Stimulated activated CD4-positive, alpha-beta T cell treated with anti-CD3 and anti-CD28 coated beads, Interleukin-12 subunit alpha, Interleukin-12 subunit beta, amount 100 ng/mL, for 4 hours (primary cell): ENCODE measurements at places on chromosomes 12 and 14.
A peak's percentile ranks its signal among the peaks of the same experiment; 100 is the strongest.

GRCh38 chr12:89939522-89940215, 231.0 kb upstream of the ATP2B1 start:
- DNase-seq, result no peak

DNA sequence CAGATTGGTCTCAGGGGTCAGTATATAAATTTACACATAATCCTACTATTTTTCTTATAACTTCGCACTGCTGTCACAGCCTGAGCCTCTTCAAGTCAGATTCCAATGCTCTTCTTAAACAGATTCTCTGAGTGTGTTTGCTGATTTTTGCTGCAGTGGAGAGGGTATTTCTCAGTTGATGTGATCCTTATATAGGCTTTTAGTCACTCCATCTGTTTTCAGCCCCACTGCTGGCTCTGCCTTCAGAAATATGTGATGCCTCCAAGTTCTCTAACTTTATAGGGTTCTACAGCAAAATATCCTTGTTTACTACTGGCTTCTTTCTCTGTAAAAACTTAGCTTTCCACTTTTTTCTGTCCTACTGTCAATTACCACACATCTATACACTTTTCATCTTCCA, 702.7 kb downstream of the NRXN3 start:
- no peak for DNase-seq

DNA sequence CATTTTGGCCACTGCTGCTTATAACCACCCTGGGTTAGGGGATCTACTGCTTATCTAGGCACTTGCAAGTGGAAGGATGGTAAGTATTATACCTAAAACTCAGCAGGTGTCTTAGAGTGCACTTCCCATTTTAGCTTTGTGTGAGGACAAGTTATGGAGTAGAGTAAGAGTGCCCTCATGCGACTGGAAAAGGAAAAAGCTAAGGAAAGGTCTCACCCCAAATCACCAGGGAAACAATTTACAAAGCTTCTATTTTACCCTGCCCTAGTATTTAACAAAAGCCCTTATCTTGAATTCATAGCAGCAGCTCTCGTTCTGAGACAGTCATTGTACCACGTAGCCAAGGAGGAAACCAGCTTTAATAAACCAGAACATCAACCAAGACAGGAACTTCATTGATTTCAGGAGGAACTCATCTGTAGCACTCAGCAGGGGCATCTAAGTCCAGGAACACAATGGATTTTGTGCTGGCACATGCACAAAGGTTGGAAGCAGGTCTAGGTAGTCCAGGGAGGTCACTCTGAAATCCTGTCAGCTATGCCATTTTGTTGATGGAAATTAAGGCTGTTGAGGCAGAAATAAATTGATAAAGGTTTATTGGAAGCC, 2.9 kb downstream of the RDH12 start:
- no peak for DNase-seq

DNA sequence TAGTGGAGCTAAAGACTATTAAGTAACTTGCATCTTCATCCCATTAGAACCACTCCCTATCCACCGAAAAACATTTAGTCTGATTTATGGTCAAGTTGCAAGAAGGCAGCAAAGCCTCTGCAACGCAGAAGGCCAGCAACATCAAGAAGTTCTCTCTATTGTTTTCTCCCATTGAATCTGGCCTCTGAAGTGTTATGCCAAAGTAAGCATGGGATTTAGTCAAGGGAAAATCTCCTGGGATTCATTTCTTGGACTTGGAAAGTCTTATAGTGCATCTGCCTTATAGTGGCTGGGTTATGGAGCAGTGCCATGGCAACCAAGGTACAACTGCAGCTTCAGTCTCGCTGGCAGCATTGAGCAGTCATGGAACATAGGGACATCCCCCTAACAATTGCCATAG, 87.7 kb upstream of the KRR1 start:
- no peak for DNase-seq

DNA sequence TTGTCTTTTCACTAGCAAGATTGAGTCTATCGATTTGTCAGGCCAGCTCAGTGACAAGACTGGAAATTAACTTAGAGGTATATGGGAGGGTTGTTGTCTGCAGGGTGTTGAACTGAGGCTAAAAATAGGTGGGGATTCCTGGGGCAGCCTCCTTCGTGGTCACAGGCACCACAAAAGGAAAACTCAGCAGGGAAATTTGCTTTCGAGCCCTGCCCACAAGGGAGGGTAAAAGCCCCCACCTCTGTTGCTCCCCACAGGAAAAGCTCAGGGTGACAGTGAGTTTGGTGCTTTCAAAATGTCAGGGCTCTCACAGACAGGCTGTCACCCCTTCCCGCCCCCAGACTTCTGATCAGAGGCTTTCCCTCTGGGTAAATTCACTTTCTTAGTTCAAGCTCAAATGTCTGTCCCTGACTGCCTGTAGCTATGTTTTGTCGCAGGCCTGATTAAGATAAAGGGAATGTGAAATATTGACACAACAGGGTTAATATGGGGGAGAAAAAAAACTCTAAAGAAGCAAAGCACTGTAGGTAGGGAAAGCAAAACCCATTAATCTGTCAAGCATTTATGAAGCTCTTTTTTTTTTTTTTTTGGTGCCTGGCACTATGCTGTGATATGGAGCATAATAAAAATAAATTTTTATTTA, 11.7 kb upstream of the NFKBIA start:
- DNase-seq, result peak; percentile 64

GRCh38 chr14:73887318-73887616, 608 bp downstream of the ZNF410 start:
- no peak for DNase-seq

GRCh38 chr12:31218203-31219025, 107.5 kb downstream of the SINHCAF start:
- no peak for DNase-seq

DNA sequence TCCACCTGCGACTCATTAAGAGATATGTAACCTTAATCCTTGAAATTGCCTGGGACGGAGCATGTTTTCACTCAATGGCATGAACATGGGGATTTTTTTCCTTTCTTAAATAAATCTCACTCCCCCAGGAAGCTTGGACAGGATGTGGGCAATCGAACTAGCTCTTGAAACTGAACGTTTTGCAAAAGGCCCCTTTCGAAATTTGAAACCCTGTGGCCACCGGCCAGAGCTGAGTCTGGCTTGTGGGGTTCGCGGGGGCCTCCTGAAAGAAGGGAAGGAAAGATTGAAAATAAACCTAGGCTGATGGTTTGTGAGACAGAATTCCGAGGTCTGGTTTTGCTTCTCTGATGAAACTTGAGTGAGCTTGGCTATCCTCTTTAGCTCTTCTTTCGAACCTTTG, 101.4 kb upstream of the RTL1 start:
- no peak for DNase-seq

GRCh38 chr14:28584951-28585350, 181.6 kb upstream of the FOXG1 start:
- no peak for DNase-seq

DNA sequence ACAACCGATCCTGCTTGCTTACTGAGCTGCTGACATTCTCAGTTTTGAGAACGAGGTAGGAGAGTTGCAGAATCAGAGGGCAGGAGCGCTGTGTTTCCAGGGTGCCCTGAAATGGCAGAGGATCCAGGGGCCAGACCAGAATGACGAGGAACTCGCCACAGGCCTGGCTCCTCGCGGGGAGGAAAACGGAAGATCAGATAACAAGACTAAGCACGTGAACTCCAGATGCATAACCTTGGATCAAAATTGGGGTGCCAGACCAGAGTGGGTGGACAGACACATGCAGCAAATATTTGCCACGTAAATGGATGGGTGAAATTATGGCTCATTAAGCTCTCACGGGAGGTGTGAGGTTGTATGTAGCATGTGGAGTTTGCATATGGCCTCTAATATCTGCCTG, 46.5 kb downstream of the ELK3 start:
- no peak for DNase-seq

GRCh38 chr12:130218682-130219081, 56.4 kb downstream of the FZD10 start:
- no peak for DNase-seq

DNA sequence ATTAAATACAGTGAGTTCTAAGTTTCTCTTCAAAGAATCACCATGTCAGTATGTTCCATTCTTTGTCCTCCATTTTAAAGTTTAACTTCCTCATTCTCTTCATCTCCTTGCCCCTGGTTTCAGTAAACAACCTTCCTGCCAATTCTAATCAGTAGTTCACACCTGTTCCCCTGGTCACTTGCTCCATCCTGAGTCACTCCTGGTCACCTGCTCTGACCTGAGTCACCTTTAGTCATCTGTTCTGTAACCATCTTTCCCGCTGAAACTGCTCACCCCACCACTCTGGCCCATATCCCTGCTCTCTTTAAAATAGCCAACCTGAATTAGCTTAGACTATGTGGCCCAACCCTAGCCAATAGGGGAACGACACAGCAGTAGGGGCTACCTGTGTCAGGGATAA, 1447.4 kb upstream of the TMEM132C start:
- no peak for DNase-seq

DNA sequence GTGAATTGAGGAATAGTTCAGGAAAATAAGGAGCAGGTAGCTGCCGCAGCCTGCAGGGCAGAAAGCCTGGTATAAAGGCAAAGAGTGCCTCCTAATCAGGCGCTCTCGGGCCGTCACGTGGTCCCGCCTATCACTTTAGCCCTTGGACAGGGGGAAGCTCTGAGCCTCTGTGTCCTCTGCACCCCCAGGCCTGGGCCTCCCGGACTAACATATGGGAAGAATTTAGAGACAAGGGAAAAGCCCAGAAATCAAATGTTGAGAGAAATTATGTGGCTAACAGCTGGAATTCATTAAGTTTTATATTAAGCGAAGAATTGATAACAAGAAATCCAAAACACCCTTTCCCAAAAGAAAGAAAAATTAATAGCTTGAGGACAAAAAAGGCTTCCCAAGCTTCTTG, 417.7 kb downstream of the ATP23 start:
- no peak for DNase-seq

- no peak for DNase-seq
These were observed 116.0 kb upstream of the LHX5 start for GRCh38 chr12:113587720-113588119.

DNA sequence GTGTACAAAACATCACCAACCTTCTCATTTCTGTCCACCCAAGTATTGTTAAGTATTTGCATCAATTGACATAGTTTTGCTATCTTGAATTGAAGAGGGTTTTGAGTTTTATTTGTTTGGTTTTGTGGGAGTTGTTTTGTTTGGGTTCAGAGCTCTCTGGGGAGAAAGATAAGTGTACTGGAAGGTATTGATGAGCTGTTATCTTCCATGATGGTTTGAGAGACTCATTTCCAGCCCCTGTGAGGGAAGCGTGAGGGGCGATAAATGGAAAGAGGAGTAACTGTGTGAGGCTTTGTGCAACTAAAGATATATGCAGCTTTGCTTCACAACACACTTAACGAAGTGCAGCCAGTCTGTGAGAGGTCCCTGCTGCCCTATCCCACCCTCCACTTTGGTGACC, 15.7 kb upstream of the CIPC start:
- DNase-seq, result no peak
